ENCODE measurements at places on chromosomes 3 and 15.

DNA sequence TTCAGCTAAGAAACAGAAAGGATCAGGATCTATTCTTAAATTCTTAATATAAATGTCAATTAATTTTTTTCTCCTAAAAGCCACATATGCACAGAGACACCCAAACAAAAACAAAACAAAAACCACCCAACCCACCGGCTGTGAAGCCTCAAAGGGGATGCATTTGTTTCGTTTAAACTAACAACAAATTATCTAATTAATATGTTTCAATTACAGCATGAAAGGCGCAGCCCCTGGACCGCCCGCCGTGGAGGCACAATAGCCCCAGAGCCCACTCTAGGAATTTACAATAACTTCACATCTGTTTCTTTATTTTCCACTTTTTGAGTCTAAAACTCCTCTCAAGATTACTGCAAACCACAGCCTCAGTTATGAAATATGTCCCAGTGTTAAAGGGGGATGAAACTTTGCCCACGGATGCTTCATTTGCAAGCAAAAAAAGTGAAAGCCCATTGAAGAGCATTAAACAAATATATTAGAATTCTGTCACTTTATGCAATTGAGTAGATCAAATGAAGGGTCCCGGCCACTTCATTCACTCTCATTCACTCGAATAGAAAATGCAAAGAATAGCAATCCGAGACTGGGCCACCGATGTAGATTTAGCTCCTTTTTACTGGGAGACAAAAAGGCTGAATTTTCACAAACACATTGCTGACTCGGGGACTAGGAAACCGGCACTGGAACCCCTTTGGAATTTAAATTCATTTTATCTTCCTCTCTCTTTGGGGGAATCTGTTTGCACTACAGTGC, 6.0 kb downstream of the FOXB1 start:
- DNase-seq: no peak

GRCh38 chr15:87941606-87942005, 314.9 kb downstream of the NTRK3 start:
- DNase-seq: no peak

GRCh38 chr3:15112011-15112410, 13.1 kb upstream of the RBSN start:
- DNase-seq: no peak

DNA sequence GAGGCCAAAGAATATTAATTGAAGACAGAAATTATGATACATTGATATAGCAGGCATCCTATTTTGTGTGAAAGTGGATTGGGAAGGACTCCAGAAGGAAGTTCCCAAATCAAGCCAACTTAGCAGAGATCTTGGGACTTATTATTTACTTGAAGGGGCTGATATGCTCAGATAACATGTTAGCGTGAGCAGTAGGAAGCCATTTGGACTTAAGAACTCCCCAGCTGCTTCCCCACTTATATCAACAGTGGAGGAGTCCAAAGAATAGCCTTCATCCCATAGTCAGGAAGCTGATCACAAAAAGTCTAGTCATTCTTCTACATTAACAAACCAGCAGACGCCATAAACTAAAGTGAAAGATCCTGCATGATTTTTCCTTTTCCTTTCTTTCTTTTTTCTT, 200.0 kb downstream of the ATP8B4 start:
- DNase-seq: no peak

- DNase-seq: no peak
Measured at GRCh38 chr3:178989821-178990220, 81.8 kb downstream of the ZMAT3 start.

DNA sequence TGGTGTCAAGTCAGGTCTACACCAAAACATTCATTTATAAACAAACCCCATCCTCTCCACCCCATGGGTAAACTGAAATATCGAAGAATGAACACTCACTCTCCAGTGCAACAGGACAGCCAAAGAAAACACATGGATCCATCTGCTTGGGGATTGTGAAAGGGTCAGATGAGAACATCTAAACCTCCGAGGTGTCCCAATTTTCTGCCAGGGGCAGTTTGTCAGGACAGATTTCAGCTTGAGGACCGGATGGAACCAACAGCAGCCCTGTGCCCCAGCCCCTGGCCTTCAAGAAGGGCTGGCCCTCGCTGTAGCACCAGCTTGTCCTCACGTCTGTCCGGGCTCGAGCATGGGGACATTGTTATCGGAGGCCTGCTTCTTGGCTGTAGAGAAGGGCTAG, 45.5 kb downstream of the PCSK6 start:
- DNase-seq: no peak

GRCh38 chr15:75089456-75090387, 66.3 kb downstream of the PPCDC start:
- DNase-seq: no peak

DNA sequence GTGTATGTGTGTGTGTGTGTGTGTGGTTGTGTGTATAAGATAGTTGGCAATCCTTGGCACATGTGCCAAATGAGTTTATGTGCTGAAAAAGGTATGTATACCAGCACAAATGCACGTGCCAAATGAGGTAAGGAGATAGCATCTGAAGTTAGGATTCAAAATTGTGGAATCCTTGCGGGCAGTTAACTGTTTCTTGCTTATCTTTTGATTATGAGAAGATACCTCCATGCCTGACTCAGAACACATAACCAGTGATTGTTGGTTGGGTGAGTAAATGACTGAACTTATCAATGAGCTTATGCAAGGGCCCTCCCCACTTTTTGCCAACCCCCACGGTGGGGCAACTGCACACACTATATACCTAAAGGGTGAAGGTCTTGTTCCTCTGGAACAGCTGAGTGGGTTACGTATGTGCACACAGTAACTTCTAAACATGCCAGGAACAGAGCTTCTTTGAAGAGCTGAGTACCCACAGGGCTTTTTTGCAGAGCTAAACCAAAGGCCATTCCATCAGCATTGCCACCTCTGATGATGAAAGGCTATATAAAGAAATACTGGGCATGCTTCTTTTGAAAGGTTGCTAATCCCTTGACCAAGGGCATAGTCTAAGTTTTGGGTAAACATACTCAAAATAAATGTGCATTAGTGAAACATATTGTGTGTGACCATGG, 60.1 kb downstream of the MEIS2 start:
- DNase-seq: no peak

- DNase-seq: no peak
Measured at GRCh38 chr3:56022619-56023018, 445.6 kb downstream of the ERC2 start.

- DNase-seq: no peak
Measured at GRCh38 chr3:102036017-102036416, 186.7 kb downstream of the NFKBIZ start.

DNA sequence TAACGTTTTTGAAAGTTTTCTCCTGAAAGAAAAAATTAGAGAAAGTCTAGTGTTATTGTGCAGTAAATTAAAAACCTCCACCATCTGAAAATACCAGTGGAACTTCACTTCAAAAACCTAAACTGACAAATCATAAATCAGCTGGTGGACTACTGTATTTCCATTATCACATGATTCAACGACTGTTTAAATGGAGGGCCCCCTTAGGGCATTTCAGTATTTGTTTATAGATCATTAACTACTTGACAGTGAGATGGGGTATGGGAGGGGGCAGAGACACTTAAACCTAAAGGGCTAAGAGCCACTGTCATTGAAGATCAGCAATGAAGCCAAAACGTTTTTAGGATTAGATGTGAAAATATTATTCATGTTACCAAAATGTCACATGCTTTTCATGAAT, 8.8 kb upstream of the C15orf61 start:
- no peak for DNase-seq

- no peak for DNase-seq
Measured at GRCh38 chr3:30510596-30510995, 95.8 kb upstream of the TGFBR2 start.

DNA sequence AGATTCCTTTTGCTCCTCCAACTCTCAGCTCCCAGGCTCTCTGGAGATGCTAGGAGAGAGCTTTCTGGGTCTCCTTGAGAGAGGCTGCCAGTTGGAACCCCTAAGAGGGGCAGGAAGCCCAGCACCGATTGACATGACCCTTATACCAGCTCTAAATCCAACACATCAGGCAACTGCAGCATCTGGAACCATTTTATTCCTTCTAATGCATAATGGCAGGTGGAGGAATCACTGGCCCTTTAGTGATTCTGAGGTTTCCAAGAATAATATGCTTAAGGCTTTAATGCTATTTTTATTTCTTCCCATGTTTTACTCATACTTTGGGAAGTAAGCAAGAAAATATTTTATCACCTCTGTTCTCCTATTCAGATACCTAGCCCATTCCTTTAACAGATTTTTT, 60.3 kb upstream of the TEX264 start:
- DNase-seq: no peak

- DNase-seq: no peak
Measured at GRCh38 chr3:29705906-29706844, 425.3 kb downstream of the RBMS3 start.

DNA sequence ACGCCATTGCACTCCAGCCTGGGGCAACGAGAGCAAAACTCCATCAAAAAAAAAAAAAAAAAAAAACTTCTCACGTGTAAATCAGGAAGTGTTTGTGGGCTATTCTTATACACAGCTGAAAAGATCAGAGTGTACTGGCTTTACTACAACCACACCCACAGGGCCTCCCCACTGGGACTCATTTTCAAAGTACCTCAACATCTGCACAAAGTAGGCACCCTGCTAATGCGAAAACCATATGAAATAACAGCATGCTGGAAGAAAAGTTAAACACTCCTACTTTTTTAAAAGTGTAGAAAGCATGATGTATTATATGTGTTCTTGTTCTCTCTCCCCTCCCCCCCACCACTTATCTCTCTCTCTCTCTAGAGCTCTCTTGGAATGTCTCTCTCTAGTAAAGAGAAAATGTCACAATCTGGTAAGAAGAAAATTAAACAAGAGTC, 11.1 kb downstream of the UACA start:
- no peak for DNase-seq

DNA sequence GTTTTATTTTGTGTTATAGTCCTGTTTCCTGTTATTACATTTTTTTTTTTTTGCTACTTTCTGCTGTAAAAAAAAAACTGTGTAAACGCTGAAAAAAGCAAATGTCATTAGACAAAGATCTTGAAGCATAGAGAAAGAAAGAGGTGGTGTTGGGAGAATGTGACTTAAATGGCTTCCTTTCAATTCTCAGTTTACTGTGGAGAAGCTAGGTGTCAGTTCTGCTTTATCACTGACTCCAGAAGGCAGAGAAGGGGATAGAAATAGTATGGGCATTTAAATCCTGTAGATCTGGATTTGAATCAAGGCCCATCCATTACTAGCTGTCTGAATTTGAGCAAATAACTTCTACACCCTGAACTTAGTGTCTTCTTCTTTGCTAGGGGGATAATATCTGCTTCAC, 23.0 kb downstream of the PPM1L start:
- DNase-seq: no peak

GRCh38 chr15:41605566-41605965, 46.6 kb downstream of the TYRO3 start:
- no peak for DNase-seq

DNA sequence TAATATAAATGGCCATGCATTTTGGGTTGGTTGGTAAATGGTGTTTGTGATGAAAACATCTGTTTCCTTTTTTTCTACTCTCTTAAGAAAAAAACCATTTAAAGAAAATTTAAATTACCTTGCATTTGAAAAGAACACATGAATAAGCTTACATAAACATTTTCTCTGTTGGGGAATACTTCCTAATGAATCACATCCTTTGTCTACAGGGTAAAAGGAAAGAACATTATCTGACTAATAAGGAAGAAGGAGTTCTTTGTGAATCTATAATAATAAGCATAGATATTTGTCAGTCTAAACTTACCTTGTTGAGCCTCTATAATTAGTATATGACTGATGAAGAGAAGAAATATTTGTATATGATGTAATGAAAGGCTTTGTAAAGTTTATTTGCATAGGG, 254.1 kb upstream of the ZNF717 start:
- DNase-seq: no peak

DNA sequence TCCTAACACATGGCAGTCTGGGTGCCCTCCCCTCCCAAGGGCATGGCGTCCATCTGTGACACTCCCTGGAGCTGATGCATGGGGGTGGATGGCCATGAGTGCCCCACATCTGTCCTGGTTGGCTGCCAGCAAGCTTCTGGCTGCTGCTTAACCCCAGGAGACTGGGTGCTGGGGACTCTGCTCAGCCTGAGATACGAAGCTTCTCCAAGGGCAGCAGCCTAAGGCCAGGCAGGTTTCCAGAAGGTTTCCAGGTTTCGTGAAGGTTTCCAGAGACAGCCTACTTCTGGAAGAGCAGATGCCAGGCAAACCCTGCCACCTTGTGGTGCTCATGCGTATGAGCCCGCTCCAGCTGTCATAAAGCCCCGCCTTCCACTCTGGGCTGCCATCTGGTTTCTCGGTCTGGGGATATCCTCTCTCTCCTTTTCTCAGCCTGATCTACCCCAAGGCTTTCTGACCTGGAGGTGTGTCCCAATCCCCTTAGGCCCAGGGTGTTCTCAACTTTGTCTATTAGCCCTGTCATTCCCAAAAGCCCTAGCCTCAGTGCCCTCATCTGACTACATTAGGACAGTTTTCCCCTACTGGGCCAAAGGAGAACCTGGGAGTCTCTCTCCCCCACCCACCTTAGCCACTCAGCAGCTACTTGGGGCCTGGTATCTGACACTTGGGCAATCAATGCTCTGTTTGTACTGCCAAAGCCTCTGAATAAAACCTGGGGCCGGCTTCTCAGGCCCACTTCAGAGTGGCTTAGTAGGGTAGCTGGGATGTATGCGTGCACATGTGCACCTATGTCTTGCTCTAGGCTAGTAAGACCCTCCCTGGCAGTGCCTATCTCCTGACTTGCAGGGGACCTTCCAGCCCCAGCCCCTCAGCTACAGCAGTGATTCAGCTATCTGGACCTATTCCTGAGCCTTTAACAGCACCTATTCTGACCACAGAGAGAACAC, 12.0 kb downstream of the MRPL46 start:
- DNase-seq: no peak

DNA sequence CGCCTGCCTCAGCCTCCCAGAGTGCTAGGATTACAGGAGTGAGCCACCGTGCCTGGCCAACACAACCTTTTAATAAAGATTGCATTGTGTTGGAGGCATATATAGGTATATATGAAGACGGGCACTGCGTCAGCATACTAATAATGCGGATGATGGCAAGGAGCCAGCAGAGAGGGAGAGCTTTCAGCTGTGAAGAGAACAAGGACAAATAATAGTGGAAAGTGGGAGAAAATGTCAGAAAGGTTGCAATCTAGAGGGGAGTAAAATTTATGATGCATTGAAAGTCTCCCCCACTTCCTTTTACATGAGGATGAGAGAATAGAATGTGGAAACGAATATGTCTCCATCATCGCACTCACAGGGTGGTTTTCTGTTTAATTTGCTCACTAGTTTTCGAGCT, 170.5 kb upstream of the TBL1XR1 start:
- no peak for DNase-seq

DNA sequence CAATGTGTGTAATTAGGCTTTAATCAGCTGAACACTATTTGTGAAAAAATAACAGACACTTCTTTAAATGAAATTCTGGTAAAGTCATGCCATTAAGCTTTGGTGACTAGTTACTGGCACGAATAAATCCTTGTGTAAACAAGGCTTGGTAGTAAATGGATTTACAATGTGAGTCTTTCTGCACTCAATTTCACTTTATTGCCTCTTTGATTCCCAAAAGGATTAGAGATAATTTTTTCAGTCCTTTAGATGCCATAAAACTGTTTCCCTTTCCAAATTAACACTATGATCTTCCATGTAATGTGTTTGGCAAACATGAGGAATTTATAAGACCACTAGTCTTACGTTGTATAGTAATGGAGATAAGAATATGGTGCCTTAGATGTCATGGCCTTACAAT, 339.5 kb upstream of the DNAJC19 start:
- no peak for DNase-seq

GRCh38 chr3:119469418-119470189, 841 bp downstream of the POGLUT1 start:
- no peak for DNase-seq

Measured in retinal pigment epithelial cell (primary cell).